ENCODE measurements at places on chromosomes 7 and 10. TPM values are rescaled to one million over a fixed set of nuclear protein-coding genes. Genes with fewer than 3 reads are reported as not detected.

The BEND7 gene
- total RNA-seq, result 0.35 TPM

The IQUB gene
- total RNA-seq, result not detected

The SORCS1 gene
- total RNA-seq, result not detected

The KLLN gene
- 0.54 TPM for total RNA-seq

The DCLRE1C gene
- 24.6 TPM for total RNA-seq

DNA sequence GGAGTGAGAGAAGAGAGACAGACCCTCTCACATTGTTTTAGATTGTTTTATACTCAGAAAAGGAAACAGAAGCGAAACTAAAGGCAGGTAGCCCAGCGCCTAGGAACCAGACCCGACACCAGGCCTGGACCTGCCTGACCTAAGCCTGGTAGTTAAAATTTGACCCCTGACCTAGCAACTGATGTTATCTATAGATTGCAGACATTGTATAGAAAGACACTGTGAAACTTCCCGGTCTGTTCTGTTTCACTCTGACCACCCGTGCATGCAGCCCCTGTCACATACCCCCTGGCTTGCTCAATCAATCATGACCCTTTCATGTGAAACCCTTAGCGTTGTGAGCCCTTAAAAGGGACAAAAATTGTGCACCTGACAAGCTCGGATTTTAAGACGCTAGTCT is 31.6 kb downstream of the VIPR2 start:
- DNase-seq, result no peak
